Stimulated activated CD4-positive, alpha-beta T cell treated with anti-CD3 and anti-CD28 coated beads, Interleukin-1b, Interleukin-23, amount 100 ng/mL, for 1 hour (primary cell): ENCODE measurements at places on chromosomes 3 and 15.

- DNase-seq = no peak
Measured at GRCh38 chr3:192863091-192863420, 54.6 kb downstream of the MB21D2 start.

- DNase-seq = no peak
Measured at GRCh38 chr15:81216422-81216821, 19.7 kb downstream of the IL16 start.

- no peak for DNase-seq
Measured at GRCh38 chr3:2558796-2559195, 460.1 kb downstream of the CNTN4 start.

DNA sequence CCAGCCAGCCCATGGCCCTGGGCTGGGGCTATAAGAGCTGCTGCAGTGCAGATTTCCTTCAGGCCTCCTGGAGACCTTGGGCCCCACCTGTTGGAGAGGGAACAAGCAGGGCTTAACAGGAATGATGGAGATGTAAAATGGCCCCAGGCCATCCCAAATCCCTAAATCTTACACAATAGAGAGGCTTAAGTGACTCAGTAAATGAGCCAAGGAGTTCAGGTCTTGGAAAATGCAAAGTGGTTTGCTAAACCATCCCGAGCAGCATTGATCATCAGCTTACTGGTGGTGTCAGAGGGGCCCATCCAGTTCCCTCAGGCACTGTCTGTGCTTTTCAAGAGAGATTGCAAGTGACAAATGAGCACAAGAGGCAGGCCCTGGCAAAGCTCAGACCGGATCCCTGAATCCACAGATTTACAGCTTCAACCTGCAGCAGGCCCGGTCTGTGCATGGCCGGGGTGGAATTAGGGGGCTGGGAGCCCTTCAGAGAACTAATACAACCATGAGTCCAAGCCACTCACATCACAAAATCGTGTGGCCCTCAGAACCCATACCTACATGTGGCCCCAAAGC lies 325.4 kb downstream of the UACA start:
- no peak for DNase-seq

- no peak for DNase-seq
Measured at GRCh38 chr3:146326875-146327543, 76.1 kb upstream of the PLSCR4 start.

GRCh38 chr15:60674704-60675395 lies 195.9 kb upstream of the ICE2 start:
- DNase-seq = no peak

DNA sequence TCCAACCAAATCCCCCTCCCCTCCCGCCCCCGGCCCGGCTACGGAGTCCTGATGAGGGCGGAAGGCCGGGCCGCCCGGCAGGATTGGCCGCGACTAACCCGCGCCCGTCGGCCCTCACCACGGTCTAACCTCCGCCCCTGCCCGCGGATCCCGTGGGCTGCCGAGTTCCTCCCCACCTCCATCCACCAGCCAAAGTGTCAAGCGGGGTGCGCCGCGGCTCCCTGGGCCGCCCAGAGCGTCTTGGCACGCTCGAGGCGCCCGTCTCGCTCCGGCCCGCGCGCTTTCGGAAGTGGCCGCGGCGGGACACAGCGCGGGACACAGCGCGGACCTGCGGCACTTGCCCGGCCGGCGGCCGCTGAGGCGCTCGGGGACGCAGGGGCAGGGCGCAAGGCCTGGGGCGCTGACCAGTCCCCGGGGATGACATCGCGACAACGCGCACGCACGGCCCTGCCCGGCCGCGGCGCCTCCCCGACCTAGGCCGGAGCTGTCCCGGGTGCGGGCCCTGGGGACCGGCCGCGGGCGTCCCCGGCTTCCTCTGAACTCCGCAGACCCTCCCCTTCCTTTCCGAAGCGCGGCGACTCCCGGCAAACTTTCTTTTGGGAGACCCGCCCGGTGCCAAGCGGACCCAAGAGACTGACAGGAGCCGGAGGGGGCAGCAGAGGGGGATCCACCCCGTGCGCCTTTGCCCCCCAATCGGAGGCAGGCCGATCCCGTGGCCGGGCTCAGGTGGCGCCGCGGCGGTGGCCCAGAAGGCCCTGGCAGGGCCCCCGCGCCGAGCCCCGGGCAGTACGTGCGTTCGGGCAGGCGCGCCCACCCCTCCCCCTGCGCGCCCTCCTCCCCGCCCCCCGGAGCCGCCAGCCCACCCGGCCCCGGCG lies 112.8 kb upstream of the ICE2 start:
- no peak for DNase-seq

- no peak for DNase-seq
Measured at GRCh38 chr15:50330921-50331320, 24.1 kb downstream of the GABPB1 start.

DNA sequence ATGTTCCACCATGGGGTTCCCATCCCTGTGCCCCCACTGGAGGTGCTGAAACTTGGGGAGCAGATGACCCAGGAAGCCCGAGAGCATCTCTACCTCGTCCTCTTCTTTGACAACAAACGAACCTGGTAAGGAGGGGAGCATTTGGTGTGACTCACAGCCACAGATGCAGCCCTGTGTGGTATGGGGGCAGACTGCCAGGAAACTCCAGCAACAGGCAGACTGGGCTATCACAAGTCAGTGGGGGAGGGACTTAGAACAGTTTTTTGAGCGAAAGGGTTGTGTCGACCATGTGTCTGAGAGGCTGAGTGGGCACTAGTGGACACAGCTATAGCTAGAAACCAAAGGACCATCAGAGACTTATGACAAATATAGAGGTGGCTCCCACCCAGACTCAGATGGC lies 3.4 kb upstream of the OGG1 start:
- no peak for DNase-seq

DNA sequence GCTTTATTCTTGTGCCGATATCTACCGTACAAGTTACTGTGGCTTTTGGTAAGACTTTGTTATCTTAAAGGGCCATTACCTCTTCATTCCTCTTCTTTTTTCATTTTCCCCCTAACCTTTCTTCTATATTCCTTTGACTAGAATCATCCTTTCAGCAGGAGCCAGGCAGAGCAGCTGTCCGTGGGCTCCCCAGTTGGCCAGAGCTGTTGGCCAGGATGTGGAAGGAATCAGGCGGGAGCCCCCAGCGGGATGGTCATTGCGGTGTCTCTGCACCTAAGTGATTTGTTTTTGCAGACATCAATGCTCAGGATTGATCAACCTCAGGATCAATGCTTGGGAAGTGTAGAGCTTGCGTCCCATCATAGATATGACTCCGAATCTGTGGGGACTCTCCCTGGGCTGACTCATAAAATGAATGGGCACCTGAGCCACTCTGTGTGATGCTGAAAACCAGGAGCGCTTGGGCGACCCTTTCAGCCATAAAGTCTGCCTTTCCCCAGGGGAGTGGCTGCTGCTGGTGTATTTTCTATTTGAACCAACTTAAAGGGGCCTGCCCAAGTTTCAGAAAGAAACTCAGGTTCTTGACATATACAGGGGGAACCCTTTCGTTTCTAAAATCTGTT lies 21.7 kb downstream of the APBA2 start:
- no peak for DNase-seq

GRCh38 chr15:52727815-52728214 lies 48.6 kb upstream of the ATOSA start:
- DNase-seq = no peak

DNA sequence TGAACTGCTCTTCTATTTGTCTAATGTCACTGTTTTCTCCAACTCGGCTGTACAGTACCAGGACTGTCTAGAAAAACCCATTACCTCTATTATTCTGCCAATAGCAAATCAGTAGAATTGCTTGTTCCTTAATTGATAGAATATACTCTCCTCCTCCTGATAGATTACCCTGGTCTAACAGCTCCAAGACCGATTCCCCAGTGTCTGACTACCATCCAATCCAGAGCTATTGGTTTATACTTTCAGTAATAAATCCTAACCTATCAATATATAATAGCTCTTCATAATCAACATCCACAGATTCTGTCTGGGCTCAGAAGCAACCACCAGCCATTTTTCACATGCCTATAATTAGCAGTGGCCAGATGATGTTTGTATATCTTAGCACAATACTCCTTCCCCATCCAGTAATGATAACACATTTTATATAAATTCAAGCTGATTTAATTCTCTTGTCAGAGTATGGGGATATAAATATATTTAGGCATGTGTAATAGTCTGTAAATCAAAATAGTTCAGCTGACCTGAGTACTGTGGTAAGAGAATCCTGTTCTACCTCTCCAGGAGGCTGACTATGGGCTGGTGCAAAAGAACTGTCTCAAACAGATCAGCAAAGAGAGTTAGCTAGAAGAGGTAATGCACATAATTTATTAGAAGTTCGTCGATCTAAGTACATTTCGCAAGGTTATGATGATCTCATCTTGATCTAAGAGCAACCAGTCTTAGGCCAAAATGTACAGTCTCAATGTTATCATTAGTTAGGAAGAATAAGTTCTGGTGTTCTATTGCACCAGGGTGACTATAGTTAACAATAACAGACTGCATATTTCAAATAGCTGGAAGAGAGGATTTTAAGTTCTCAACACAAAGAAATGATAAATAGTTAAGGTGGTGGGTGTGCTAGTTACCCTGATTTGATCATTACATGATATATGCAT lies 193.4 kb downstream of the SHOX2 start:
- no peak for DNase-seq

DNA sequence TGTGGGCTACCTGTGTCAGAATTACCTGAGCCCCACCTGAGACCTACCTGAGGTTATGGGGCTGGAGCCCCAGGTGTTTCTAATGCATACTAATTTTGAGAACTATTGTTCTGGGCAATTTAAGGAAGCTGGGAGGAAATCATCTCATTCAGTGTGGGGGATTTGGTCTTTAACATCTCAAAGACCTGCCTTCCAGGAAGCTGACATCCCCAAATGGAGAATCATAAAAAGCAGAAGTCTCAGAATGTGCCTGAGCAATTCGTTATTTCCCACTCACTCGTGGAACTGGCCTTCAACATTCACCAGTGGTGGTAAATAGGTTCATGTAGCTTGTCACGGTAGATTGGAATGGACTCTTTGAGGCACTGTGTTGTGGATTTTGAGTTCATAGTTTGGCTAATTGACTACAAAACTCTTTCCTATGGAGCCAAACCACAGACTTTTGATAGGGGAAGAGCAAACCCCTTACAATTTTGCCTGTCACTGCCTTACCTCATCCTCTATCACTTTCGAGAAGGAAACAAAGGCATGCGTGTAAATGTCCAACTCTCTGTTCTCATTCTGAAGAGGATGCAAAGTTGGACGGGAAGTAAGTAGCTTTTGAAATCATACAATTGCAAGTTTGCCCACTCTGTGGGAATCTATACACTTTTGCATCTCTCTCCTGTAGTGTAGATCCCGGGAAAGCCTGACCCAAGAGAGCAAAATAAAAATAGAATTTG lies 521.0 kb upstream of the MDFIC2 start:
- DNase-seq = no peak

DNA sequence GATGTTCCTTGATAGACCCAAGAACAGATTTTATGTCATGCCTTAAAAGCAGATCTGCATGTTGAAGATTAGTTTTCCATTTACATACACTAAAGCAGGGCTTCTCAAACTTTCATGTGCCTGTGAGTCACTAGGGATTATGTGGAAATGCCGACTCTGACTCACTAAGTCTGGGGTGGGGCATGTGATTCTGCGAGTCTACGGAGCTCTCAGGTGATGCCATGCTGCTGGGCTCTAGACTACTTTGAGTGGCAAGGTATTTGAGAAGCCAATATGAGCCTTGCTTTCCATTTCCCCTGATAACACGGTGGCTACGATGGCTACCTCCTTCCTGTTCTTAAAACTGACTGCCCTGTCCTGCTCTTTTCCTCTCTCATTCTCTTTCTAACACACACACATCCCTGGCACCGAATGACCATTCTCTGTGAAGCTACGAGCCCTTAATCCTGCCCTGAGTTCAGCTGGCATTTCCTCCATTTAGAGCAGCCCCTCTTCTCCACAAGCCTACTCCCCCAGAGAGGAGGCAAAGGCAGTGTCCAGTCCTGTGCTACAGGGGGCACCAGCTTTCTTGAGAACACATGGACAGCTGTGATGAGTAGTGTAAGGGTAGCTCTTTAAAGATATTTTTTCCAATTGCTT lies 39.7 kb upstream of the PYGO1 start:
- no peak for DNase-seq

- no peak for DNase-seq
Measured at GRCh38 chr3:73576999-73577461, 47.7 kb downstream of the PDZRN3 start.

- DNase-seq = no peak
Measured at GRCh38 chr3:30273304-30274072, 332.9 kb upstream of the TGFBR2 start.

GRCh38 chr3:146374146-146374545 lies 95.2 kb downstream of the PLSCR2 start:
- DNase-seq = no peak

GRCh38 chr3:132660811-132661070 lies 612 bp downstream of the UBA5 start:
- DNase-seq = no peak

DNA sequence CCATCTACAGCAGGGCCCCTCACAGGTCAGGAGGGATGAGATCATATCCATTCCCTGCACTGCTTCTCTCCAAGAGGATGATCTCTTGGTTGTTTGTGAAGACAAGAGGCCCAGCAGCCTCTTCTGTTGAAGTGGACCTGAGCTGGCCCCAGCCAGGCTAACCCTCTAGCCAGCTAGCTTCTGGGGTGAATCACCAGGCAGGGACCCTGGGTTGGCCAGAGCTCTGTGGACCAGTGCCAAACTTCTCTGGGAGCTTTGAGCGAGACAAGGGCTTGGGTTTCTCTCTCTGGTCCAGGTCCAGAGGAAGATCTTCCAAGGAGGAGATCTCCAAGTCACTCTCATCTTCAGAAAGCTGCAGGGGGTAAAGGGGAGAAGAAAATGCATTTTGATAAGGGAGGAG lies 52.7 kb downstream of the CLDN18 start:
- DNase-seq = no peak

GRCh38 chr3:30141178-30141581 lies 465.2 kb upstream of the TGFBR2 start:
- no peak for DNase-seq

- no peak for DNase-seq
Measured at GRCh38 chr15:64634027-64634426, 141.4 kb downstream of the RBPMS2 start.

DNA sequence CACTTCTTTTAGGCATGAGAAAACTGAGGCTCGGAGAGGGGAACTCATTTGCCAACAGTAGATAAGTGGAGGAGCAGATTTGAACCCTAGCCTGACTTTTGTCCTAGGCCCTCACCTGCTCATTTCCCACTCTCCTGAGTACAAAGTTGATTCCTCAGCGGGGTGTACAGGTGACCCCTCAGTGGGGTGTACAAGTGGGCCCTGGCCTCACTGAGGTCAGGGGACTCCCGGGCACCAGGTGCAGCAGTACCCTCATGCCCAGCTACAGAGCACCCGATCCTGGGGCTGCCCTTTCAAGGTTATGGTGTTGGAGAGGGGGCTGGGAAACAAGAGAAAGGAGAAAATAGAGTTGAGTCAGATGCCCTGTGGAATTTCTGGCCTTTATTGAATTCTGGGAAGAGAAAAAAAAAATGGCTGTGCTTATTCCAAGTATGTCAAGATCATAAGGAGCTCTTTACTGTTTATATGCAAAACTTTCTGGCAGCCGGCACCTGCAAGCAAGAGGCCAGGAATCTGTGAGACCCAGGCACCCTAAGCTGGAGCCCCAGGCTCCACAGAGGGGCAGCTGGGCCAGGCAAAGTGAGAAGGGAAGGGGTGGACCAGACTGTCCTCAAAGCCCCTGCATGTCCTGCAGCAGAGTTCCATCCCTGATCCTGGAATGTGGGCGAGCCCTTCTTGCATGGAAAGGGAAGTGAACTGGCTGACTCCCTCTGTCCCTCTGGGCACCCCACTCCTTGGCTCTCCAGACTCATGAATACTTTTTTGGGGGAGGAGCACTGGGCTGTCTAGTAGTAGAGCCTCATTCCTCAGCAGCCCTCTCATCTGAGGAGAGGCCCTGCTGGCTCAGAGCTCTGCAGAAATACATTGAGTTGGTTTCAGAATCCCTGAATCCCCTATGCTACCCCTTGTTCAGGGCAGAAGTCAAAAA lies 43.1 kb downstream of the AMOTL2 start:
- DNase-seq = no peak
